Stimulated activated CD8-positive, alpha-beta memory T cell treated with anti-CD3 and anti-CD28 coated beads, Interleukin-15, amount 100 ng/mL, for 48 hours (primary cell): ENCODE measurements at places on chromosomes 3 and 15.
A peak's percentile ranks its signal among the peaks of the same experiment; 100 is the strongest.

- DNase-seq = no peak
Measured at GRCh38 chr15:71592203-71592602, 218.2 kb upstream of the NR2E3 start.

DNA sequence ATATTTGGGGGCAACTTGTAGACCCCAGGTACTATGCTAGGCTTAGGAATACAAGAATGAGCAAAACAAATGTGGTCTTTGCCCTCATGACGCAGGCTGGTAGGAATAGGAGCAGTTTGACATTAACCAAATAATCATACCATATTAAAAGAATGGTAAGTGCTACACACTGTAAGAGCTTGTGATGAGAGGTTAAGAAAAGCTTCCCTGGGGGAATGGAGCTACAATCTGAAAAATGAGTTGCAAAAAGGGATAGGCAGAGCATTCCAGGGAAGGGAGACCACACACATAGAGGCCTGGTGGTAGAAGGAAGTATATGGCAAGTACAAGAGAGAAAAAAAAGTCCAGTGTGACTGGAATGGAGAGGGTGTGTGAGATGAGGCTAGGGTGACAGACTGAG lies 37.3 kb downstream of the TMOD3 start:
- no peak for DNase-seq

GRCh38 chr3:160220038-160220437 lies 5.2 kb upstream of the C3orf80 start:
- no peak for DNase-seq

GRCh38 chr15:91283155-91283554 lies 183.1 kb downstream of the SV2B start:
- DNase-seq = no peak

GRCh38 chr3:107239703-107240102 lies 137.5 kb upstream of the CCDC54 start:
- DNase-seq = no peak

- DNase-seq = peak; percentile 22
Measured at GRCh38 chr15:26891448-26892181, 24.8 kb downstream of the GABRA5 start.

DNA sequence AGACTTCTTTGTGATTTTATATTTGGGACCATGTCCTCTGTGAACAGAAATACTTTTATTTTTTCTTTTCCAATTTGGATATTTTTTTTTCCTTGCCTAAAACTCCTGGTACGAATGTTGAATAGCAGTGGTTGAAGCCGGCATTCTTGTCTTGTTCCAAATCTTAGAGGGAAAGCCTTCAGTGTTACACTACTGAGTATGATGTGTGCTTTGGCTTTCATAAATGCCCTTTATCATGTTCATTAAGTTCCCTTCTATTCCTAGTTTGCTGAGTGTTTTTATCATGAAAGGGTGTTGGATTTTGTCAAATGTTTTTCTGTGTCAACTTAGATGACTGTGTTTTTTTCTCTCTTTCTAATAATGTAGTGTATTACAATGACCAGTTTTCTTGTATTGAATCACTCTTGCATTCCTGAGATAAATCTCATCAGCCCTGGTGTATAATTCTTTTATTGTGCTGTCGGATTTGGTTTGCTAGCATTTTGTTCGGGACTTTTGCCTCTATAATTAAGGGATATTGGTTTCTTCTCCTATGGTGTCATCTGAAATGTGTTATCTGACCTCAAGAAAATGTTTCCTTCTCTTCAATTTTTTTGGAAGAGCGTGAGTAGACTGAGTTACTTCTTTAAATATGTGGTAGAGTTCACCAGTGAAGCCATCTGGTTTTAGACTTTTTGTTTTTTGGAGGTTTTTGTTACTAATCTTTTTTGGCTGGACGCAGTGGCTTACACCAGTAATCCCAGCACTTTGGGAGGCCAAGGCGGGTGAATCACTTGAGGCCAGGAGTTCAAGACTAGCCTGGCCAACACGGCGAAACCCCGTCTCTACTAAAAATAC lies 33.3 kb downstream of the MAP1A start:
- DNase-seq = no peak

GRCh38 chr15:48582452-48583247 lies 62.9 kb downstream of the FBN1 start:
- no peak for DNase-seq

- no peak for DNase-seq
Measured at GRCh38 chr3:193187070-193187722, 53.8 kb upstream of the PLAAT1 start.

DNA sequence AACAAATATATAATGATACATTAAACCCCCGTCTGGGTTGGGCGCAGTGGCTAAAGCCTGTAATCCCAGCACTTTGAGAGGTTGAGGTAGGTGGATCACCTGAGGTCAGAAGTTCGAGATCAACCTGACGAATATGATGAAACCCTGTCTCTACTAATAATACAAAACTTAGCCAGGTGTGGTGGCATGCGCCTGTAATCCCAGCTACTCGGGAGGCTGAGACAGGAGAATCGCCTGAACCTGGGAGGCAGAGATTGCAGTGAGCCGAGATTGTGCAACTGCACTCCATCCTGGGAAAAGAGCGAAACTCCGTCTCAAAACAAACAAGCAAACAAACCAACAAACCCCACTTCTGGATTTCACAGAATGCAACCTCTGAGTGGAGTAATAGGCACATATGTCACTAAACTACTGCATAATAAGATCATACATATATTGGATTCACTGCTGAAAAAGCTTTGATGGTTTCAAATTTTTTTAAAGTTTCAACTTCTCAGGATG lies 718.2 kb downstream of the SI start:
- no peak for DNase-seq

- no peak for DNase-seq
Measured at GRCh38 chr15:26866298-26867199, at the start of gene GABRA5. Gene GABRA5, plus strand, starts transcription at chr15:26867062. Its CDS starts 2,187 bp downstream, at chr15:26869249.

DNA sequence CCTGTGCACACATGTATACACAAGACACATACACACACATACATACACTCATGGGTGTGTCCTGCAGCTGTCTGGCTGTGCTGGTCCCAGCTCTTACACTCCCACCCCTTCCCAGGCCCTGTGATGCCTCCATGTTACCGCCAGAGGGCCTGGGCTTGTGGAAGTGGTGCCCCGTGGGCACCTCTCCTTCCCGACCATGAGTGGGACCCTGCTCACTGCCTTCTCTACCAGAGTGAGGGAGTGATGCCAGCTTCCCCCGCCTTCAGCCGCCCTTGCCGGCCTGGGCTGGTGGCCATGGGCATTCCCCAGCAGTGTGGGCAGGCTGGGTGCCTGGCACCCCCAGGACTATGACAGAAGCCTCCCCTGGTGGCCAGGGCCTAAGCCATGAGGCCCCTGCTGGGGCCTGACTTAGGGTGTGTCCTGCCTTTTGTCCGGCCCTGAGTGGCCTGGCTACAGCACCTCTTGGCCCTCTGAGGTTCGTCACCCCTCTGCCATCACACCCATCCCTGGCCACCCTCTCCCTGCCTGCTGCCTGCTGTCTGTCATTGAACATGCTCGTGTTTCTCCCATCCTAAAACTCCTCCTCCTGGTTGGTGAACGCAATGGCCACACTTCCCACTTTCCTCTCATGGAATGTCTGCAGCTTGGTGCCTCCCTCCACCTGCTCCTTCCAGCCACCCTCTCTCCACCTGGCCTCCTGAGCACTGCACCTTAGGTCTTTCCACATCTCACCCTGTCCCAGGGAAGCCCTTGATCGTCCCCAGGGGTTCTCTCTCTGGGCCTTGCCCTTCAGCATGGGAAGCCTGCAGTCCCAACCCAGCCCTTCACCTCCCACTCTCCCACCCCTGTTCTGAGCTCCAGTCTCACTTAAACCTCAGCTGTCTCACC lies 14.6 kb downstream of the HDAC11 start:
- no peak for DNase-seq

- no peak for DNase-seq
Measured at GRCh38 chr15:58665672-58666071, 83.8 kb downstream of the ADAM10 start.

- DNase-seq = no peak
Measured at GRCh38 chr15:45497261-45497660, 25.3 kb downstream of the SLC30A4 start.

- DNase-seq = no peak
Measured at GRCh38 chr3:160796089-160796812, 40.2 kb downstream of the PPM1L start.

DNA sequence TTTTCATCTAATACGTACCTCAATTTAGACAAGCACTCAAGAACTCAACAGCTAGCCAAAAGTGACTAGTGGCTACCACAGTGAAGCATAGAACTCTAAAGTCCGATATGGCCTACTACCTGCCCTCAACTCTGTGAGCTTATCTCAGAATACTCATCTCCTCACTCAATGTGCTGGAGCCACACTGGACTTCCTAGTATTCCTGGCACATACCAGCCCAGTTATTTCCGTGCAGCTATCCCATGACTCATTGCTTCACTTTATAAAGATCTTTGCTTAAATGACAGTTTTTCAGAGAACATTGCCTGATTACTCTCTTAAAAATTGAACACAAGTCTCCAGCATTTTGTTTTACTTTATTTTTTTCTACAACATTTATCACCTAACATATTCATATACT lies 524.7 kb downstream of the PYDC2 start:
- DNase-seq = no peak

DNA sequence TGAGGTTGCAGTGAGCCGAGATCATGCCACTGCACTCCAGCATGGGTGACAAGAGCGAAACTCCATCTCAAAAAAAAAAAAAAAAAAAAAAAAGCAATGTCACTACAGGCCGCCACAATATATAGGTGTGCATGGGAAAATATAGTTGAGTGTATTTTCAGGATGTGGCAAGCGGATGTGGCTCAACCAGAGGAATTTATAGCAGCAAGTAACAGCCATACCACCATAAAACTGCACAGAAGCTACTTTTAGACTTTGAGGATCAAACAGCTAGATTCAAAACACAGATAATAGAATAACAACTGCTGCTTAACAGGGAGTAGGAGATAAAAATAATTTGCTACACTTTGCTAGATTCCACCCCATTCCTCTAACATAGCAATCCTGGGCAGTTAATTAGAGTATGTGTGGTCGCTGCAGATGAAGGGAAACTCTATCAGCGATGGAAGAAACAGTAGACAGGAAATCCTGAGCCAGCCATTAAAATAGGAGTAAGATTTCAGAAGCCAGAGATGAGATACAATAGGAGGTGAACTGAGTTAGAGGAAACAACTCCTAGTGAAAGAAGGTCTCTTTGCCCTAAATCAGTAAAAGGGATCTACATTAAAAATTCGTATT lies 318.7 kb upstream of the STT3B start:
- no peak for DNase-seq

- no peak for DNase-seq
Measured at GRCh38 chr3:145864336-145864735, 296.6 kb downstream of the PLOD2 start.

GRCh38 chr3:194485881-194486539 lies 792 bp downstream of the ATP13A3 start:
- peak; percentile 56 for DNase-seq

GRCh38 chr3:193963808-193964516 lies 172.0 kb upstream of the HES1 start:
- DNase-seq = no peak

- DNase-seq = no peak
Measured at GRCh38 chr3:38354588-38355330, 8.2 kb downstream of the XYLB start.

GRCh38 chr15:75508840-75509532 lies 57.5 kb upstream of the SIN3A start:
- DNase-seq = no peak

DNA sequence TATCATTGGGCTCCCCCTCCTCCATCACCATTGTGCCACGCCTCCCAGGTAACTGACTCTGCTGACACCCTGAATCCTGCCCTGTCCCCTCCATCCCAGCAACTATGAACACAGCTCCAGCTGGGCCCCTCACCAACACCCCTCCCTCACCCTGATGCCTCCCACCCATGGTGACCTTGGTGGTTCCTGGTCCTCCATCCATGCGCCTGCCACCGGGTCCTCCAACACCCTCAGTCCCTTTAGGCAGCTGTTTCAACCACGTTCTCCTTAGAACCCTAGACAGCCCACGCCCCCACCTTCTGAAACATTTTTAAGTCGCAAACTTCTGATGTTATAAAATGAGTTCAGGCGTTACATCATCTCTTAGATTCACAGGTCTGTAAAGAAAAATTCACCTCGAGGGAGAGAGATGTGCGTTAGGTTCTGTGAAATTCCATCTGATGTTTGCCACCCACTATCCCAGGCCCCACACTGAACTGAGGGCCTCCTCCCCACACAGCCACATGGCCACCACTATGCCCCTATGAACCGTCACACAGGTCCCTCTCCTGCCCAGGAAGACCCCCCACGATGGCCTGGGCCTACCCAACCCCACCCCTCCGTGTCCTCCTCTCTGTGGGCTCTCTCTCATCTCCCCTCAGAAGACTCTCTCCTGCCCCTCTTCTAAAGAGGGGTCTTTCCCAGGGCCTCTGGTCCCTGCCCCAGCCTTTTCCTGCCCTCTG lies 29.8 kb downstream of the PCSK6 start:
- no peak for DNase-seq

- DNase-seq = no peak
Measured at GRCh38 chr3:27507111-27507510, 22.9 kb upstream of the SLC4A7 start.

DNA sequence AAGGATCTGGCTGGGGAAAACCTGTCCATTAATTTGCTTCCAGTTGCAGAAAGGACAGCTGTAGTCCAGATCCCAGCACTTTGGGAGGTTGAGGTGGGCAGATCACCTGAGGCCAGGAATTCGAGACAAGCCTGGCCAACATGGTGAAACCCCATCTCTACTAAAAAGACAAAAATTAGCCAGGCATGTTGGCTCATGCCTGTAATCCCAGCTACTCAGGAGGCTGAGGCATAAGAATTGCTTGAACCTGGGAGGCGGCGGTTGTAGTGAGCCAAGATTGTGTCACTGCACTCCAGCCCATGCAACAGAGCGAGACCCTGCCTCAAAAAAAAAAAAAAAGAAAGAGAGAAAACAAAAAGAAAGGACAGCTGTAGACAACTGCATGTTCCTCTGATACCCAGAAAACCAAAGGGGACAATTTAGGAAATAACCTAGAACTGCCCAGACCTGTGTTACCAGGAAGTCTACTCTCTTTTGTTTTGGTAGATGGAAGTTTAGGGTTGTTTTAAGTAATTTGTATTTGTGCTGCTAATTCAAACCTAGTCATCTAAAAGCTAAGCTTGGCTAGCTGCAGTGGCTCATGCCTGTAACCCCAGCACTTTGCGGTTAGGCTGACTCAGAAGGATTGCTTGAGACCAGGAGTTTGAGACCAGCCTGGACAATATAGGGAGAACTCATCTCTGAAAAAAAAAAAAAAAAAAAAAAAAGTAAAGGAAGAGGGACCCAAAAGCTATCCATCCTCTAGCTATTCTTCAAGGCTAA lies 22.7 kb downstream of the EXD1 start:
- no peak for DNase-seq
